Immature natural killer cell (primary cell): ENCODE measurements at places on chromosomes 12 and 14. TPM values are rescaled to one million over a fixed set of nuclear protein-coding genes. Genes with fewer than 3 reads are reported as not detected.
A peak's percentile ranks its signal among the peaks of the same experiment; 100 is the strongest.

The ARMH4 gene
- 1.8 TPM for polyA plus RNA-seq

The FAM222A gene
- polyA plus RNA-seq, result not detected

The CYP27B1 gene
- polyA plus RNA-seq, result not detected

The ABCC9 gene
- polyA plus RNA-seq, result not detected

The SLC6A15 gene
- not detected for polyA plus RNA-seq

DNA sequence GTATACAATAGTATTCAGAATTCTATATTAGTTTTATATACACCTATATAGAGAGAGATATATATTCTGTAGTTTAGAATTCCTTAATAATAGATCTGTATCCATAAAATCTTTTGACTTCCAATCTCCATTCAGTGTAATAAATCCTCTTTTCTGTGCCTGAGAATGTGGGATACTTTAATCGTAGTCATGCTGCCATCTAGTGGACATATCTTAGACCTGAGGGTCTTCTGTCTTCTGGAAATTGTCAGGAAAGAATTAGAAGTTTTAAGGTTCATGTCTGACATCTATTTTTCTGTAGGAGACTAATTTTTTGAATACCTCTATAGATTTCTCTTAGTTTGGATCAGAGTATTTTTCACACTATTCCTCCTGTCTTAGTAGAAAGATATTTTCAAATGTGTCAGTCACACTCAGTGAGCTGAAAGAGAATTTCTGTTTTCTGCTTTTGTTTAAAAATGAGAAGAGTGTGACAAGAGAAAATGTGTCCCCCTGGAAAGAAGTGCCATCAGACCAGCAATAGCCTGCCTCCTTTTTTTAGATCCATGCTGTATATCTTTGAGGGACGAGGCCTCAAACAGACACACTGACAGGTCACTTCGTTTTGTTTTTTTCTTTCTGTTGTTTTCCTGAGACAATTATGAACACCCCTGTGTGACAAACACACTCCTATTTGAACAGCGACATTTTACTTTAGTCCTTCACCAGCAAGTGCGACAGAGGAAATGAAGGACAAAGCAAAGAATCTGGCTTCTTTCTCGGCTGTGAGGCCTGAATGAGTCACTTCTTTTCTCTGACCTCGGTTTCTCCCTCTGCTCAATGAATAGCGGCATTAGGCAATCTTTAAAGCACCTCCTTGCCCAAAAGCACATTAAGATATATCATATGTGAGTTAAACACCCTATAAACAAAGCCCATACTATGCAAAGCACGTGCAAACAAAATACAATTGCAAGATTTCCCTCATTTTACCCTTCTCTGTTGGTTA, 96.3 kb downstream of the GALC start:
- no peak overlapping the region for H3K27ac ChIP-seq
- no peak overlapping the region for H3K4me3 ChIP-seq
- H3K4me1 ChIP-seq, result no peaks in the 10 kb centered on the region
- peak; percentile 1 for DNase-seq
- no peaks in the 10 kb centered on the region for H3K36me3 ChIP-seq
